SK-N-DZ (cell line): ENCODE measurements at places on chromosomes 1 and 21.

DNA sequence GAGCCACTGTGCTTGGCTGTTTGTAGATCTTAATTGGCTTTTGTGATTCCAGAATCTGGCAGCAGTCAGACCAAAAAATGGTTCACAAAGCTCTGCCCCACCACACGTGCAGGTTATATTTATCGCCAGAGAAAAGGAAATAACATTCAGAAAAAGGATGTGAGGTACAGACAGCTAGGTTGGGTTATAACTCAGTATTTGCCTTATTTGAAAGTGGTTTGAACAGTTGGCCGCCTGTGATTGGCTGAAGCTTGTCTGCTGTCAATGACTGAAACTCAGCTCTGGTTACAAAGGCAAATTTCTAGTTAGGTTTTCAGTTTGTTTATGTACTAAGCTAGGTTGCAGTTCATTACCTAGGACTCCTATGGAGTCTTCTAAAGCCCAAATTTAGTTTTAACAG is 9.6 kb downstream of the SH3BGR start:
- DNase-seq: no peak

- no peak for DNase-seq
These were observed 389.8 kb downstream of the VAV3 start for GRCh38 chr1:107575226-107575625.

GRCh38 chr1:51705035-51705434 is 88.1 kb downstream of the OSBPL9 start:
- DNase-seq: no peak

GRCh38 chr1:151823175-151823574 is 8.4 kb downstream of the RORC start:
- DNase-seq: no peak

DNA sequence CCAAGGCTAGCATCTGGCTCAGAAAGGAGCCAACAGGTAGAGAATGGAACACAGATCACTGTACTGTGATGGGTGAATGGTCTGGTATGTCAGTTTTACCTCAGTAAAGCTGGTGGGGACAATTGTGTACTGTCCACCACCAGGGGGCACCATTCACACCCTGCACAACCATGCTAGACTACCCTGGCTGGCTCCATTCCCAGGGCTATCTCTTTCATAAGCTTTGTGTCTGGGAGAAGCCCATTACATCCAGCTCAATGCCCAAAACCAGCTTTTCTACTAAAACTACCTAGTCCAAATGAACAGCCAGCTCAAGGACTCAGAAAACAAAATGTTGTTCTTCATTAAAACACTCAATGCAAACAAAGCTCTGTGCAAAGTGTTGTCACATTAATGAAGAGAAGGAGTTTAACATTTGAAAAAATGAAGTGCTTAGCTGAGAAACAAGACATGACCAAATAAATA is 62.0 kb upstream of the RASAL2 start:
- DNase-seq: peak; percentile 57

- DNase-seq: no peak
These were observed 13.3 kb downstream of the ATF6 start for GRCh38 chr1:161779393-161779792.

GRCh38 chr1:27306892-27307761 is 14.8 kb upstream of the TMEM222 start:
- peak; percentile 17 for DNase-seq

GRCh38 chr1:41690331-41690730 is 205.8 kb upstream of the EDN2 start:
- DNase-seq: no peak

- DNase-seq: no peak
These were observed 1.2 kb downstream of the MCOLN2 start for GRCh38 chr1:84995484-84996334.

GRCh38 chr1:161929137-161929536 is 94.5 kb downstream of the OLFML2B start:
- no peak for DNase-seq

DNA sequence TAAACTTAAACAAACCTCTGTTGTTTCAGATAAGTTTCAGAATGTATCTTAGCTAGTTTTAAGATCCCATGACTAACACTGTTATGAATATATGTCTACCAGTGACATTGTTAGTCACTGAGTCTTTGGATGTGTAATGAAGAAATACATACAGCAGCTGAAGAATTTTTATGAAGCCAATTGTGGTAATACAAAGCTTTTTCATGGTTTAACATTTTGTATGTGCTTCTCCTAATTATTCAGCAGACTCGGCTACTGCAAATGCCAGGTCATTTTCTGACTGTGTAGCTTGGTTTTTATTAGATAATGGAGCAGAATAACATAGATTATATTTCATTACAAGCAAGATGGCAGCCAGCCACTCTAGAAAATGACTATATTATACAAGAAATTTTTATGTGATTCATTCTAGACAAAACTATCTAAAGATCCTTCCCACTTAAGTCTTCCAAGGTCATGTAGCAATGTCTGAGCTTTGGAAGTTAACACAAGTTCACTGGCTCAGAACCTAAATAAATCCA is 147.8 kb downstream of the TNFSF18 start:
- DNase-seq: no peak

DNA sequence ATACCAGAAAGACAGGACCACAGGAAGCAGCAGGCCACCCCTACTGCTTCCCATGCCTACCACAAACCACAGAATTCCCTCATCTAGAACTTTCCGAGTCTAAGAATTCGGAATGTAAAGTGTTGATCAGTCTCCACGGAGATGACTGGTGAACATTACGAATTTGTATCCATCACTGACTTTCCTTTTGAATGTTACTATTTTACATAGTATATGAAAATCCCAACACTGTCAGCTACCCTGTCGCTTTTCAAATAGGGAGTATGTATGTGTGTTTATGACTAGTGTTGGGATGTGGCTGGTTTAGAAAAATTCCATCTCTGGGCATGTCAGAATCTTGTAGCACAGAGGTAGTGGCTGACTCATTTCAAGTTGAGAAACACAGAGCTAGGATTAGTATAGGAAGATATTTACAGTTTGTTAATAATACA is 118.2 kb downstream of the COQ8A start:
- no peak for DNase-seq

GRCh38 chr1:166947398-166948043 is 27.8 kb downstream of the ILDR2 start:
- DNase-seq: no peak

GRCh38 chr1:3029991-3030662 is 8.9 kb downstream of the ACTRT2 start:
- DNase-seq: no peak

DNA sequence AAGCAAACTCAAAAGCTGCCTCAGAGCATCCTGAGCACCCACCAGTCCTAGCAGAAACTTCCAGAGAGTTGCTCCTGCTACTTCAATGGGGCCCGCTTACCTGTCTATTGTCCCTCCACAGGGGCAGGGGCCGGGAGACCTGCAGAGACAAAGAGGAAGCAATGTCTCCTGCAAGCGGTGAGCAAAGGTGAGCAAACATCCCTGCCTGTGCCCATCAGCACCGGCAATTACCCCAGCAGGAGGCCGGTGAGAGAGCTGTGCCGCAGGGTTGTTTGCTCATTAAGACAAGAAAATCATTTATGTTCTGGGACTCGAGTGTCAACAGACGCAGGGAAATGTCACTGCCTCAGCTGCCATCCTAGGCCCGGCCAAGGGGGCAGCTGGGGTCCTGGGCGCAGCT is 53.8 kb upstream of the TARDBP start:
- no peak for DNase-seq
